ENCODE measurements at places on chromosomes 6 and 20.

- DNase-seq = no peak
Measured at GRCh38 chr20:11403711-11404110, 514.0 kb upstream of the BTBD3 start.

DNA sequence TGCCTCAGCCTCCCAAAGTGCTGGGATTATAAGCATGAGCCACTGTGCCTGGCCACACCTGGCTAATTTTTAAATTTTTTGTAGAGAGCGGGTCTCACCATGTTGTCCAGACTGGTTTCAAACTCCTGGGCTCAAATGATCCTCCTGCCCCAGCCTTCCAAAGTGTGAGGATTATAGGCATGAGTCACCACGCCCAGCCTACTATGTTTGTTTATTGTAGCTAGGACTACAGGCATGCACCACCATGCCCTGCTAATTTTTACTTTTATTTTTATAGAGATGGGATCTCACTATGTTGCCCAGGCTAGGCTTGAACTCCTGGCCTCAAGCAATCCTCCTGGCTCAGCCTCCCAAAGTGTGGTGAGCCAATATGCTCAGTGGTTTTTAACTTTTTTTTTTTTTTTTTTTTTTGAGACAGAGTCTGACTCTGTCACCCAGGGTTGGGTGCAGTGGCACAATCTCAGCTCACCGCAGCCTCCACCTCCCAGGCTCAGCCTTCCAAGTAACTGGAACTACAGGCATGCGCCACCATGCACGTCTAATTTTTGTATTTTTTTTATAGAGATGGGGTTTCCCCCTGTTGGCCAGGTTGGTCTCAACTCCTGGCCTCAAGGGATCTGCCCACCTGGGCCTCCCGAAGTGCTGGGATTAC is 12.0 kb upstream of the DDX43 start:
- no peak for DNase-seq

GRCh38 chr6:52570291-52570700 is 6.6 kb downstream of the TRAM2 start:
- DNase-seq = no peak

- no peak for DNase-seq
Measured at GRCh38 chr6:79152269-79152737, 74.2 kb upstream of the PHIP start.

GRCh38 chr20:48319943-48320584 is 507.7 kb downstream of the PREX1 start:
- DNase-seq = no peak

DNA sequence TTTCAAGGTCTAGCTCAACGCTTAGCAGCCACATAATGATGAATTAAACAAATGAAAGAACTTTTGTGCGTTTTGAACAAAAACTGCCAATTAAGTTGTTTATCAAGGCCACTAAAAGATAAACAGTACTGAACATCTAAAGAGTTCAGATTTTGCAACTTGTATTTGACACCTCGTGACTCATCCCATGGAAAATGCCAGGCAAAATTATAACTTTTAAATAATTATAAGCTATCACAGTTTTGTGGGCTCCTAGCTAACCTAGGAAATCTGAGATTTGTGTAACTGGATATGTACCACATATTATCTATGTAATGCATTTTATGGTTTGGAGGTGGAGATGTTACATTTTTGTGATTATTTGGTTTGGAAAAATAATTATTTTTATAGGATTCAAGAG is 9.6 kb upstream of the BAG2 start:
- DNase-seq = no peak

DNA sequence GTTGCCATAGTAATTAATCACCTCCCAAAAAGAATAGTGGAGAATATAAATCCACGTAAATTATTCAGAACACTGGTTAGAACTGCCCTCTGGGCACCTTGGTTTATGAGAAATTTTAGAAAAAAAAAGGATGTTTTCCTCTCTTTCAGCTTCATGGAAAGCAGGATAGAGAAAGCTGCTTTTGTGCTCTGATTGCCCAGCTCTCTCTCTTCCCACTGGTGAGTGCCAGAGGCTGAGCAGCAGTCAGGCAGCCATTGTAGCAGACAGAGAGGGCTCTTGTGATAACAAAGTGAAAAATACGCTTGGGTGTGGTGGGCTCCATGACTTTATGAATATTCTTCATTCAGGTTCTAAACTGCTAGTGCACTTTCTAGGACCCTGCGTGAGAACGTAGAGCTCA is 26.4 kb downstream of the SLC35F1 start:
- DNase-seq = no peak

All from stimulated activated CD4-positive, alpha-beta T cell treated with anti-CD3 and anti-CD28 coated beads, Interleukin-1b, Interleukin-23, amount 100 ng/mL, for 1 hour (primary cell).